ENCODE measurements at places on chromosomes 16 and 17. TPM values are rescaled to one million over a fixed set of nuclear protein-coding genes. Genes with fewer than 3 reads are reported as not detected.

Gene C17orf50
- not detected for total RNA-seq

Gene PRDM7
- total RNA-seq, result not detected

Gene TMUB2
- 40.4 TPM for total RNA-seq

Gene KRT17
- total RNA-seq, result not detected

Gene COPZ2
- total RNA-seq, result 19.1 TPM

Gene KRT33A
- total RNA-seq, result not detected

Gene TEKT5
- not detected for total RNA-seq

Gene EPX
- total RNA-seq, result not detected

Gene TBC1D3C
- 2.1 TPM for total RNA-seq

Gene IKZF3
- 162 TPM for total RNA-seq

Gene PITPNM3
- total RNA-seq, result 0.75 TPM

Gene FOXF1
- not detected for total RNA-seq

Gene NPIPA3
- total RNA-seq, result not detected

Gene ELOB
- 146 TPM for total RNA-seq

Gene SHCBP1
- 3.6 TPM for total RNA-seq

Gene CCL5
- total RNA-seq, result 825 TPM

Gene NPIPB9
- 11.7 TPM for total RNA-seq

Gene CRISPLD2
- total RNA-seq, result 6.3 TPM

Gene CACNG3
- total RNA-seq, result not detected

Gene TMEM235
- not detected for total RNA-seq

DNA sequence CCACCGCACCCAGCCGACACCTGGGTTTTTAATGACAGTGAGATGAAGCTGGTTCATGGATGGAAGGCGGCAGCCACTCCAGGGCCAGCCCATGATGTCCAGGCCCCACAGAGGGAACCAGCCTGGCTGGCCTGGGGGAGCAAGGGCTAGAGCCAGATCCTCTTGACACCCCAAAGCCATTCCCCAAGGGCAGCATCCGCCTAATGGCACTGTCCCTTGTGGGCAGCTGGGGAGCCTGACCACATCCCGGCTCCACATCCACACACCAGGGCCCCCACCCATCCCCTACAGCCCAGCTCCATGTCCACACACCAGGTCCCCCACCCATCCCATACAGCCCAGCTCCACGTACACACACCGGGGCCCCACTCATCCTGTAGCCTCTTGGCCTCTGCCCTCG lies 53.3 kb upstream of the ACSF3 start:
- no peak for DNase-seq
- H3K4me1 ChIP-seq, result no peaks in the 10 kb centered on the region
- no peak overlapping the region for H3K4me3 ChIP-seq
- H3K27me3 ChIP-seq, result no peaks in the 10 kb centered on the region

DNA sequence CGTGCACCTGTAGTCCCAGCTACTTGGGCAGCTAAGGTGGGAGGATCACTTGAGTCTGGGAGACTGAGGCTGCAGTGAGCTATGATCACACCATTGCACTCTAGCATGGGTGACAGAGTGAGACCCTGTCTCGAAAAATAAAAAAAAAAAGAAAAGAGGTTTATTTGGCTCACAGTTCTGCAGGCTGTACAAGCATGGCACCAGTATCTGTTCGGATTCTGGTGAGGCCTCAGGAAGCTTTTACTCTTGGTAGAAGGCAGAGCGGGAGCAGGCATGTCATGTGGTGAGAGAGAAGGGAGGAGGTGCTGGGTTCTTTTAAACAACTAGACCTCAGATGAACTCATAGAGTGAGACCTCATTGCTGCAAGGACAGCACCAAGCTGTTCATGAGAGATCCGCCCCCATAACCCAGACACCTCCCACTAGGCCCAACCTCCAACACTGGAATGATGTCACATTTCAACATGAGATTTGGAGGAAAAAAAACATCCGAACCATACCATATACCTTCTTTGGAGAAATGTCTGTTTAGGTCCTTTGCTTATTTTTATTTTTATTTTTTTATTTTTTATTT lies 10.3 kb upstream of the RMI2 start:
- H3K27me3 ChIP-seq, result no peaks in the 10 kb centered on the region
- no peak overlapping the region for H3K4me3 ChIP-seq
- H3K36me3 ChIP-seq, result no peaks in the 10 kb centered on the region

- peaks cover 5% of the 10 kb centered on the region for H3K36me3 ChIP-seq
- no peaks in the 10 kb centered on the region for H3K27me3 ChIP-seq
- H3K4me1 ChIP-seq, result peaks cover 20% of the 10 kb centered on the region
These were observed 4.8 kb downstream of the RPA1 start for GRCh38 chr17:1834380-1835149.

DNA sequence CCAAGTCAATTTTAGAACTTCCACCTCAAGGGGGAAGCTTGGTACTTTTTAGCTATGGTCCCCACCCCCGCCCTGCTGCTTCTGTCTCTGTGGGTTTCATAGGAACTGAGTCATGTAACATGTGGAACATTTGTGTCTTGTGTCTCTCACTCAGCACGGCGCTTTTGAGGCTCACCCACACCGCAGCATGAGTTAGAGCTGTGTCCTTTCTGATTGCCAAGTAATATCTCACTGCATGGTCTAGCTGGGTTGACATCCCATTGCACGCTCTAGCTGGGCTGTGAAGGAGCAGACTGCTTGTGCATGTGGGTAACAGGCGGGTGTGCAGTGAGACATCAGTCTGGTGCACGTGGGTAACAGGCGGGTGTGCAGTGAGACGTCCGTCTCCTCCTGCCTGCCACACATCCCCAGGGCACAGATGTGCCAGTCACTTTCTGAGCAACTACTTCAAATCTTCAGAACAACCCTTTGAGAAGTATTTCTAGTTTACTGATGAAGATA lies 26.4 kb upstream of the SLC7A5 start:
- H3K4me1 ChIP-seq, result peaks cover 43% of the 10 kb centered on the region
- H3K36me3 ChIP-seq, result no peaks in the 10 kb centered on the region
- peak; percentile 54 for DNase-seq
- peak overlapping the region; percentile 38 for H3K27ac ChIP-seq
- H3K27me3 ChIP-seq, result no peaks in the 10 kb centered on the region

- no peak overlapping the region for H3K27ac ChIP-seq
- no peak overlapping the region for H3K4me3 ChIP-seq
- peaks cover 4% of the 10 kb centered on the region for H3K4me1 ChIP-seq
- H3K36me3 ChIP-seq, result no peaks in the 10 kb centered on the region
- no peaks in the 10 kb centered on the region for H3K27me3 ChIP-seq
- DNase-seq, result no peak
These were observed 42.5 kb downstream of the SLC6A2 start for GRCh38 chr16:55698331-55698730.

- DNase-seq, result no peak
- H3K4me1 ChIP-seq, result no peaks in the 10 kb centered on the region
- H3K4me3 ChIP-seq, result no peak overlapping the region
- no peaks in the 10 kb centered on the region for H3K27me3 ChIP-seq
- H3K36me3 ChIP-seq, result no peaks in the 10 kb centered on the region
- H3K27ac ChIP-seq, result no peak overlapping the region
These were observed 59.6 kb upstream of the GCSH start for GRCh38 chr16:81155769-81156168.

DNA sequence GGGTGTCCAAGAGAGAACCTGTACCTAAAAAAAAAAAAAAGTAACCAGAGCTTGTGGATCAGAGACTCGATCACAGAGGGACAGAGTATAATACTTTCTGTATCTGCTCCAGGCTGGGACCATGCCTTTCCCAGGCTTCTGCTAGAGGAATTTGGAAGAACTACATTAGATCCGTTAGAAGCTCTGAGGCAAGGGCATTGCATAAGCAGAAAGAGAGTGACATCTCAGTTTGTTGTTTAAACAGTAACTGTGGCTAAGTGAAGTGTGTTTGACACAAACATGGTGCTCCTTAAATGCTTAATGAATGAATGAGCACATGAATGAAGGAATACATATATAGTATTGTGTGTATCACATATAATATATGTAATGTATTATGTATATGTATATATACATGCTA lies 131.2 kb downstream of the HS3ST3B1 start:
- H3K4me3 ChIP-seq, result no peak overlapping the region
- DNase-seq, result no peak
- peaks cover 29% of the 10 kb centered on the region for H3K4me1 ChIP-seq
- no peak overlapping the region for H3K27ac ChIP-seq
- no peaks in the 10 kb centered on the region for H3K36me3 ChIP-seq

DNA sequence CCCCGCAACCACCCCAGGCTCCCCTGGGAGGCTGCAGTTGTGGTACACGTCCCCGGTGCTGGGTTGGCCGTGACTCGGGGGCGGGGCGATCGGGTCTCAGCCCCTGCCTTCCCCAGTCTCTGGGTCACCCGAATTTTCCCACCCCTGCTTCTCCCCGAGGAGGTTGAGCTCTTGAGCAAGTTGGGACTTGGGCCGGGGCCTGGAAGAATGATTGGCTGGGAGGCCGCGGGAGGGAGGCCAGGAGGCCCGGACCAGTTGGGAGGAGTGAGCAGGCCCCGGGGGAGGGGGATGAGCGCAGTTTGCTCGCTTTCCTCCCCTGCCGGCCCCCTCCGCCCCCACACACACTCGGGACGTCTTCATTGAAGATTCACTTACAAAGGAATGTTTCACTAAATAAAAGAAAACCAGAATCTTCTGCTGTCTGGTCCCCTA lies 4.5 kb upstream of the HEXIM1 start:
- H3K4me1 ChIP-seq, result peaks cover 41% of the 10 kb centered on the region
- DNase-seq, result no peak
- H3K27ac ChIP-seq, result peak overlapping the region; percentile 47
- no peaks in the 10 kb centered on the region for H3K36me3 ChIP-seq

DNA sequence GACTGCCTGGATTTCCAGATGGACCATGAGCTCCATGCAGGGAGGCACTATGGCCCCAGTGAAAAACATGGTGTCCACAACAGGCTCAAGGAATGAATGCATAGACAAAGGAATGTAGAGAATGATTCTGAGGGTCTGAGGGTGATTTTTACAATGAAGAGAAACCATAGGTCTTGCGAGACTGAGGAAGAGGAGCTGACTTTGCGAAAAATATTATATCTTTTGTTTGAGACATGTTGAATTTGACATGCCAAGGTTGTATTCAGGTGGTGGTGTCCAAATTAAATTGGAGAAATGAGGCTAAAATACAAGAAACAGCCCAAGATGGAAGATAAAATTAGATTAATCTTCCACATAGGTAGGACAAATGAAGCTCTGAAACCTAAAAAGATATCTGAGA lies 12.7 kb downstream of the HSD17B2 start:
- no peak for DNase-seq
- no peak overlapping the region for H3K27ac ChIP-seq
- H3K4me3 ChIP-seq, result no peak overlapping the region
- no peaks in the 10 kb centered on the region for H3K36me3 ChIP-seq

GRCh38 chr16:49651996-49652395 lies 203.9 kb downstream of the ZNF423 start:
- H3K4me3 ChIP-seq, result no peak overlapping the region
- H3K27ac ChIP-seq, result no peak overlapping the region
- H3K27me3 ChIP-seq, result no peaks in the 10 kb centered on the region
- H3K36me3 ChIP-seq, result no peaks in the 10 kb centered on the region
- DNase-seq, result no peak

DNA sequence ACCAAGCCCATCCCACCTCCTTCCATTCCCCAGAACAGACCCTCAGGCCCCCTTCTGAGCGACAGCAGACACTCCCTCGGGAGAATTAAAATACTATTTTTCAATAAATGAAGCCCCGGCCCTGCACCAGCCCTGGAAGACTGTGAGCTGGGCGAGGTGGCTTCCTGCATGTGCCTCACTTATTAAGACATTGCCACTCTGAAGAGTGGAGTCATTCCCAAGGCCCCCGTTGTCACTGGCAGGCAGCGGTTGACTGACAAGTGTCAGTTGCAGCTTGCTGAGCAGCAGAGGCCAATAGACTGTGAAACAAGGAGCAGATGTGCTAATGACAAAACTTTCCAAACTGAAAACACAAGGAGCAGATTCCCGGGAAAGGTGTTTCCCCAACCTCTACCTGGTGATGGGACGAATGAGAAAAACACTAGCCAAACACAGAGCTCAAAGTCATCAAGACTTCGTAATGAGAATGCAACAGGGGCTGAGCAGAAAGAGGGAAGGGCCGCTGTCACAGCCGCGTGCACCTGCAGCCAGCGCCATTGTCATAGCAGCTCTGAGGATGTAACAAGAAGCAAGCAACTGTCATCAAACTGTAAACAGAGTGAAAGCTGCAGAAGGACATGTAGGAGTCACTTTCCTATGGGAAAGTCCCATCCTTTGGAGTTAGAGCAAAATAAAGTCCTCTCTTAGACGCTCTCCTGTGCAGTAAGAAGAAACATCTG lies 232.1 kb downstream of the C16orf78 start:
- no peaks in the 10 kb centered on the region for H3K27me3 ChIP-seq
- no peak for DNase-seq
- H3K36me3 ChIP-seq, result no peaks in the 10 kb centered on the region
- no peaks in the 10 kb centered on the region for H3K4me1 ChIP-seq
- H3K4me3 ChIP-seq, result no peak overlapping the region

DNA sequence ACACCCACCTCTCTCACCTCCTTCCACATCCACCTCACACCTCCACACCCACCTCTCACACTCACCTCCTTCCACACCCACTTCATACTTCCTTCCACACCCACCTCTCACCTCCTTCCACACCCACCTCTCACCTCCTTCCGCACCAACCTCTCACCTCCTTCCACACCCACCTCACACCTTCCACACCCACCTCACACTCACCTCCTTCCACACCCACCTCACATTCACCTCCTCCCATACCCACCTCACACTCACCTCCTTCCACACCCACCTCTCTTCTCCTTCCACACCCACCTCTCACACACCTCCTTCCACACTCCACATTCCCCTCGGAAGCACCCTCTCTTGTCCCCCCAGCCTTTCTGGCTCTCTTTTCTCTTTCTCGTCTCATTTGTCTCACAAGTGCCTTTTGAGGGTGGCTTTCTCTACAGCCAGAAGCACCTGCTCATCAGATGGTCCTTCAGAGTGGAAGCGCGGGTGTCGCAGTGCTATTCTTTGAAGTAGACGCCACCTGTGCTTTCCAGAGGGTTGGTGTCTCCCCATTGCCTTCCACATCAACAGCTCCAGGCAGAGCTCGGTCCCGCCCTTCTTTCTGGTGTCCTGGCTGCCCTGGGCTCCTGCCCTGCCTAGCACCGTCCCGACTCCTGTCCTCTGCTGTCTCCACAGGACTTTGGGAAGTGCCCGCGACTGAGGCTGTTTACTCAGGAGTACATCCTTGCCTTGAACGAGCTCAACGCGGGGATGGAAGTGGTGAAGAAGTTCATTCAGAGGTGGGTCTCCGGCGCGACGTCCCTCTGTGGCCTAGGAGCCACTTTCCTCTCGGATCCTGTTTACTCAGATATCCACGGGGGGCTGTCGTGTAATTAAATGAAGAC lies 109.4 kb upstream of the PLCG2 start:
- DNase-seq, result no peak
- H3K36me3 ChIP-seq, result peaks cover 38% of the 10 kb centered on the region
- no peaks in the 10 kb centered on the region for H3K27me3 ChIP-seq
- peaks cover 16% of the 10 kb centered on the region for H3K4me1 ChIP-seq
- H3K4me3 ChIP-seq, result no peak overlapping the region

- no peak overlapping the region for H3K27ac ChIP-seq
- no peaks in the 10 kb centered on the region for H3K4me1 ChIP-seq
- H3K4me3 ChIP-seq, result no peak overlapping the region
- H3K27me3 ChIP-seq, result no peaks in the 10 kb centered on the region
- DNase-seq, result no peak
These were observed 32.1 kb downstream of the IST1 start for GRCh38 chr16:71927383-71927782.

GRCh38 chr17:79987187-79987934 lies 48.3 kb downstream of the TBC1D16 start:
- no peaks in the 10 kb centered on the region for H3K36me3 ChIP-seq
- no peak overlapping the region for H3K27ac ChIP-seq
- no peak for DNase-seq

- H3K4me1 ChIP-seq, result peaks cover 18% of the 10 kb centered on the region
- H3K27ac ChIP-seq, result no peak overlapping the region
- no peak overlapping the region for H3K4me3 ChIP-seq
- DNase-seq, result no peak
These were observed 109.7 kb downstream of the ADCY9 start for GRCh38 chr16:4006397-4006999.

All from natural killer cell (primary cell).